Activated CD8-positive, alpha-beta memory T cell treated with anti-CD3 and anti-CD28 coated beads, Interleukin-2, amount 10 ng/mL, durations not matched to agents 7 days and 5 days (primary cell): ENCODE measurements at places on chromosomes 16 and 17. TPM values are rescaled to one million over a fixed set of nuclear protein-coding genes. Genes with fewer than 3 reads are reported as not detected.

DNA sequence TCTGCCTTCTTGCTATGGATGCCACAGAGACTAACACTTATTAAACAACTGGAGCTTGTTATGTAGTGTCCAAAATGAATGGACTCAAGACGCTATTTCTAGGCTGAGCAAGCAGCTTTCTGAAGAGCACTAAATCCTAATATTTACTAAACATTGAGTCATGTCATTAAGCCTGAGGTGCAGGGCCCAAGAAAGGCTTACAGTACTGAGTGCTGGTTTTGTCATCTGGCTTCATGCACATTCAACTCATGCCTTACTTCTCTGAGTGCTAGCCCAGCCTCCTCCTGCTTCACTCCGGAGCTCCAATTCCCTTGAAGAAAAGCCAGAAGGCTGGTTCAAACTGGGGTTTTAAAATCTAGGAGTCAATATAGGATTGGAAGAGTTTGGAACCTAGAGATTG, 363.3 kb upstream of the CDH5 start:
- DNase-seq: no peak

DNA sequence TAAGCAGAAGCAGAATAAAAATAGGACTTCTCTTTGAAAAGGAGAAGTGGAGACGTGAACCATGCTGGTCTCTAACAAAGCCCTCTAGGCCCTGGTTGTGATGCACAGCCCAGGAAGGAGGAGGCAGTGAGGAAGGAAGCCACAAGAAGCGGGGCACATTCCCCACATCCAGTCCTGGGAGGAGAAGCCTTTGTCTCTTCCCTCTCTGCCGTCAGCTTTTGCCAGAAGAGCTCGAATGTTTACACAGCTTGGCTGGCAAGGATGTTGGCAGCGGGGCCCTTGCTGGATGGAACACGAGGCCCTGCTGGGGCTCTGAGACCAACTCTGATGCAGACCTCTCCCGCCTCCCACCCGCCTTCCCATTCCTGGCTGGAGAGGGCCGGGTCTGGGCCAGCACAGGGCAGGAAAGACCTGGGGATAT, 91.3 kb downstream of the MAF start:
- no peak for DNase-seq

- no peak for DNase-seq
These were observed 128.9 kb upstream of the RCVRN start for GRCh38 chr17:10033959-10034358.

DNA sequence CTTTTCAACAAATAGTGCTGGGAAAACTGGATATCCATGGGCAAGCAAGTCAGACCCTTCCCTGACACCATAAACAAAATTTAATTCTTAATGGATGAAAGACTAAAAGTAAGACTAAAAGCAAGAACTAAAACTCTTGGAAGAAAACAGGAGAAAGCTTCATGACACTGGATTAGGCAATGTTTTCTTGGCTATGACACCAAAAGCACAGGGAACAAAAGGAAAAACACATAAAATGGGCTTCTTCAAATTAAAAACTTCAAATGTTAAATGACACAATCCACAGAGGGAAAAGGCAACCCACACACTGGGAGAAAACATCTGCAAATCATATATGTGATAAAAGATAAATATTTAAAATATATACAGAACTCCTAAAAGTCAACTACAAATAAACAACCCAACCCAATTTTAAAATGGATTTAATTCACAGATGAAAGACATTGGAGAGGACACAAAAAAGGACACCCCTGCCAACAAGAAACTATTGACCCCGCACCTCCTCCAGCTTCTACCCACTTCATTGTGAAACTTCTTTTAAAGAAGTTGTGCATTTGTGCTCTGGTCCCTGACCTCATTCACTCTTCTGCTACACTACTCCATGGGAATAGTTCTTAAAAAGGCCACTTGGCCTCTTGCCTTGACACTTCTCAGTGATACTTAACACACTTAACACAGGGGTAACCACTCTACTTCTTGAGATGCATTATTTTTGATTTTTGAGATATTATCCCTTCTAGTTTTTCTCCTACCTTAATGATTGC, 80.3 kb downstream of the TRIM37 start:
- DNase-seq: no peak

- no peak for DNase-seq
These were observed 119.8 kb downstream of the TMEM132E start for GRCh38 chr17:34699181-34699580.

DNA sequence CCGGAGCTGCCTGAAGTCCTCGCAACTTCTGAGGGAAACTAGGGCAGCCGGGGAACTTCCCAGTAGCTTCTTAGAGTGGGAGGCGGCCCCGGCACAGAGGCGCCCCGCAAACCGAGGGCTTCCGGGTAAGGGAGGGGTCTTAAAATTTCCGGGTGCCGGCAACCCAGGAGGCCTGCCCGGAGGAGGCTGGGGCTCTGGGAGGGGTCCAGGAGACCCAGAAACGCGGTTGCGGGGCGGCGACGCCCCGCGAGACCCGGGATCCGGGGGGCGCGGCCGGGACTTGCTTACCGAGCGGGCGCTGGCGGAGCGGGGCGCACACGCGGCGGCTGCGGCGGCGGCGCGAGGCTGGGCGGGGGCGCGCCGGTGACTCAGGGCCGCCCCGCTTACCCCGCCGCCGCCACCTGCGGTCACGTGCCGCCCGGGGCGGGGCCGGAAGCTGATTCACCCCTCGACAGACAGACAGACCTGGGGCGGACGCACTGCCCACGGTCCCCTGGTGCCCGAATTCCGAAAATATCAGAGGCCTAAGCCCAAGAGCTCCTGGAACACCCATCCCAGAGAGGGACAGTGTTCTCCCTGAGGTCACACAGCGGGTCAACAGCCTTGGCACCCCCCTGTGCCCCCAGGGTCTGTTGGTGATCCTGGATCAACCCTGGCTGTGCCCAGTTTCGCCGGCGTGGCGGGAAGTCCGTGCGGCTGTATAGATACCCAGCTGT, at the start of gene FAM83G:
Gene FAM83G (minus strand): TSS at position 344 of the 716 bp plus-strand sequence. CDS start 723 bp downstream, outside the sequence.
- peak; percentile 88 for DNase-seq

DNA sequence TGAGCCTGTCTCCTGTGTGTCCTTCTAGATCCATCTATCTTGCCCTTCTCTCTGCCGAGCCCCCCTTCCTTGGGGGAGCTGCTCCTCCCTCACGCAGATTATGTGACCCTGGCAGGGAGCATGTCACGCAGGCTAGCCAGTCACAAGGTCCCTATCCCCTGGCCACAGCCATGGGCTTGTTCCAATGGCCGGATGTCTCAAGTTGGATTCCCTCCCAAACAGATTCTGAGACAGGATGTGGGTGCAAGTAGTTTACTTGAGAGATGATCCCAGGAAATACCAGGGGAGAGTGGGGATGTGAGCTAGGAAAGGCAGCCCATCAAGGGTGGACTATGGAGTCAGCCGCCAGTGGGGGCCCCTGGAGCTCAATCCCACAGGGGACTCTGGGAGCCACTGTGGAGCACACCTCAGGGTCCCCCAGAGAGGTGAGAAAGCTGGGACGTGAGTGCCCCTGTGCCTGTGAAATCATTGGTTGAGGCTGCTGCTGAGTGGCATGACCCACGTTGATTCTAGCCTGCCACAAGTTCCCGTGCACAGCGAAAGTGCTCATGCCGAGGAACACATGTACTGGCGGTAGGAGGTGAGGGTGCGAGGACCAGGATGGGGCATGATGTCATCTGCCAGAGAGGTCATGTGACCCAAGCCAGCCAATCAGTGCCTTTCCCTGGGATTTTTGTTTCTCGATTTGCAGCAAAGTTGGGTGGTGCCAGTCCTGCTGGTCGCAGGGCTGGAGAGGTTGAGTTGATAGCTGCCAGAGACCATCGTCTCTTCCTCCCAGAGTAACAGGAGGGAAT, 6.4 kb upstream of the CRISPLD2 start:
- no peak for DNase-seq

DNA sequence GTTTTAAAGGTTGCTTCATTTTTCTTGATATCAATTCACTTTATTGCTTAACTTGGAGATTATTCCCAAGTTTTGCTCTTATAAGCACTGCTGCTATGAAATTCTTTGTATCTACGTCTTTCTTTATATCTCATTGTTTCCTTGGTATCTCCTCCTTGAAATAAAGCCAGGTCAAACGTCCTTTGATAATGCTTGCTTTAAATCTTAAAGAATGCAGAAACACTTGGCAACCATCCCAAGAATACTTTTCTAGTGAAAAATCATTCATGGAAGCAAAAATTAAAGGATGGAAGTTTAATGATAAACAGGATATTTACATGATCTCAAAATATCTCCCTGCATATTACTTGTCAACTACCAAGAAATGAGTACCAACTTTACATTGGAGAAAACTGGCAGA, 175.2 kb downstream of the CPPED1 start:
- no peak for DNase-seq

- no peak for DNase-seq
These were observed 404.8 kb downstream of the CDH13 start for GRCh38 chr16:83031524-83031923.

GRCh38 chr17:37413875-37414519, 7.3 kb downstream of the TADA2A start:
- DNase-seq: no peak

DNA sequence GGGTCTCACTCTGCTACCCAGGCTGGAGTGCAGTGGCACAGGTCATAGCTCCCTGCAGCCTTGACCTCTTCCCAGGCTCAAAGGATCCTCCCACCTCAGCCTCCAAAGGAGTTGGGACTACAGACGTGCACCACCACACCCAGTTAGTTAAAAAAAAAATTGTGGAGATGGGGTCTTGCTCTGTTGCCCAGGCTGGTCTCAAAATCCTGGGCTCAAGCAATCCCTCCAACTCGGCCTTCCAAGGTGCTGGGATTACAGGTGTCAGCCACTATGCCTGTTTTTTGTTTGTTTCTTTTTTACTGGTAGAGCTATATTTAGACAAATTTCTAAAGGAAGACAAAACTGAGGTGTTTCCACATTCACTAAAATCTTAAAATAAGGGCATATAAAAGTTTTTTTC, 1.7 kb downstream of the CMTR2 start:
- no peak for DNase-seq

DNA sequence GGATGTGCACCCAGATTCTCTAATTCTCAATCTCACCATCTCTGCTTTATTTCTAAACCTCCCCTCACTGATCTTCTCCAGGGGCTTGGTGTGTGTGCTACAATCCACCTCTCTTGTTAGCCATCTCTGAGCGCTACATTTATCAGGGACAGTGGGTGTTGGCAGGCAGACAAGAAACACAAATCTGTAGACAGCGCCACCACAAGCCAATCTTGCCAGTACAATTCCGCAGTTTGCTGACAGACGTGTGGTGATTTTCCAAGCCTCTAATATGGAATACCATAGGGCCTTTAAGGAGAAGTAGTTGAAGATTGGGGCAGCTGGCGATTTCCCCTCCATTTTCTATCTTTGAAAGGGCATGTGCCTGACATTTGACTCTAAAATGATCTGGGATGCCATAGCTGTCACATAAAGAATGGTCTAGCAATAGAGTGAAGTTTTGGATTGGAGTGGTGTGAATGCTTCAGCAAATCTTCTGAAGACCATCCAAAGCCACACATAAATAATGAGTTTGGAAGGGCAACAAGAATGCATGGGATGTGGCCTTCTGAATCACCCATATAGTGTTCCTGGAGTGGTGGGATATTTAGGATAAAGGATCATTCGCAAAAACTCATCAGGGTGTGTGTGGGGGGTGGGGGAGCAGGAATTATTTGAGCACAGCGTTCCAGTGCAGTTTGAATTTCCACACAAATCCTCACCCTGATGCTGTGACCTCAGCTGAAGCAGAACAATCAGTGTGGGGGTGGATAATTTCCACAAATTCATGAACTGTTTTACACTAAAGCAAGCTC, 12.0 kb upstream of the ANKFN1 start:
- no peak for DNase-seq

GRCh38 chr17:67365738-67366192, 612 bp downstream of the PSMD12 start:
- peak; percentile 47 for DNase-seq

- no peak for DNase-seq
These were observed 1245.8 kb downstream of the CDH11 start for GRCh38 chr16:63876103-63876502.

- peak; percentile 56 for DNase-seq
These were observed 8.9 kb upstream of the RAPGEFL1 start for GRCh38 chr17:40168262-40168832.

- DNase-seq: no peak
These were observed 53.4 kb downstream of the PIMREG start for GRCh38 chr17:6497496-6498221.

DNA sequence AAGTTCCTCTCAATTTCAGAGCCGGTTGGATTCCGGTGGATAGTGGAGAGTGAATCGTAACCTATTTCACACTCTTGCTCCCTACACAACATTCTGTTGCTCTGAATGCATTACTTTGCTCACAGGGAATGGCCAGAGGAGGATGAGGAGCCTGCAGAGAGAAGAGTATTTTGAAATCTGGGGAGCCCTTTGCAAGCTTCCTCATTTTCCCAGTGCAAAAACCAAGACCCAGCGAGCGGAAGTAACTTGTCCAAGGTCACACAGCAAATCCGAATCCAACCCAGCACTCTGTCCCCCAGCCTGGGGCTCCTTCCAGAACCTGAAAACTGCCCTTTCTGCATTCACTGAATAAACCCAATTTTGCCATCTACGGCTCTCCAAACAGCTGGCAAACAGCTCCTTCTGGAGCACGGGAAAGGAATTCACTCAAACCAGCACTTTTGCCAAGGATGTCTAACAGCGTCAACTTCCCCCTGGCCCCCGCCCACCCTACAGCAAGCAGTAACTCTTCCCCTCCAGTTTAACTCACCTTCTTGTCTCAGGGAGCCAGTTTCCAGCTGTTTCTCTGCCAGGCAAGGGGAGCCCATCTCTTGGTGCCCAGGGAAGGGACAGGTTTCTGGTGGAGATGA, 557 bp downstream of the KCNG4 start:
- no peak for DNase-seq

DNA sequence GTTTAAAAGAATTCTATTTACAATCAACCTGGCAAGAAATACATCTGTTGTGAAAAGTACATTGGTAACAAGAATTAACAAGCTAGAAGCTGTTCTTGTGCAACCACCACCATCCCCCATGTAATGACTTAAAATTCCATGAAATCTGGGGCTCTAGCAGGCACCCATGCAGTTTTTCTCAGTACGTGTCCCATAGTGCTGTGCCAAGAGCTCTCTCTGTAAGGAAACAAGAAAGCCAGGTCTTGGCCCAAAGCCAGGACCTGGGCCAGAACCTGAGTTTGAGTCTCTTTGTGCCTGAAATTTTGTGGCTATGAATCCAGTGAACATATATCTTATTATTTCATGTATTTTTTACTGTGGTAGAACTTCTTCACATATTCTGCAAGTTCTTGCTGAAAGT, 46.6 kb downstream of the NUP93 start:
- DNase-seq: no peak

The SLC38A8 gene
- total RNA-seq: not detected

The NPB gene
- total RNA-seq: not detected

The STH gene
- total RNA-seq: not detected

The CA10 gene
- 0.30 TPM for total RNA-seq

The SYNGR3 gene
- 17.6 TPM for total RNA-seq

The CCL8 gene
- total RNA-seq: not detected

The PPM1E gene
- total RNA-seq: 0.07 TPM

The PYDC1 gene
- not detected for total RNA-seq

The ETV4 gene
- total RNA-seq: 0.82 TPM

The JPH3 gene
- not detected for total RNA-seq

The KRT9 gene
- not detected for total RNA-seq

The TMIGD1 gene
- not detected for total RNA-seq

The KRTAP4-9 gene
- total RNA-seq: not detected

The CWC25 gene
- 33.0 TPM for total RNA-seq
